ENCODE measurements at places on chromosomes 4 and X.
A peak's percentile ranks its signal among the peaks of the same experiment; 100 is the strongest.

DNA sequence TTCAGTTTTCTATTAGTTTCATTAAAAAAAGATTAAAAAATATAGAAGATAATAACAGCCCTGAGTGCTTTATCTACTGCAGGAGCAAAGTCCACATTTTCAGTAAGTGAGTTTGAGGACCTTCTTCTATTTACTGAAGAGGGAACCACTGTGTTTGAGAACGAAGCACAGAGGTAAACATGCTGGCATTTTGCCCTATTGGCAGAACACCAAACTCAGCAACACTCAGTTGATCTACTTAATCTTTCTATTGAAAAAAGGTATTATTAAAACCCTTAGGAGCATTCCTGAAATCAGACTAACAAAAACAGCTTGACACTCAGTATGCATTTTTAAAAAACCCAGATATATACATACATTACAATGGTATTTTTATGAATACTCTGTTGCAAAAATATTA, 1496.7 kb downstream of the TECRL start:
- DNase-seq: no peak

GRCh38 chrX:118551426-118551825, 55.8 kb downstream of the DOCK11 start:
- DNase-seq: no peak

DNA sequence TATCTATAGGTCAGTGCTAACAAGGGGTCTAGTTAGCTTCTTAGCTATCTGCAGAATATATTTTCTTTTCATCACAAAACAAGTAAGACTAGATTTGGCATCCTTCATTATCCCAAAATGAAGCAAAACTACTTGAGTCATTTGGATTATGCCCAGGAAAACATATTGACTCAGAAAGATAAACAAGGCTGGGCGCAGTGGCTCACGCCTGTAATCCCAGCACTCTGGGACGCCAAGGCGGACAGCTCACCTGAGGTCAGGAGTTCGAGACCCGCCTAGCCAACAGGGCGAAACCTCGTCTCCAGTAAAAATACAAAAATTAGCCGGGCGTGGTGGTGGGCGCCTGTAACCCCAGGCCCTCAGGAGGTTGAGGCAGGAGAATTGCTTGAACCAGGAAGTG, 18.0 kb upstream of the MND1 start:
- DNase-seq: no peak

GRCh38 chrX:21940356-21940829, at the start of gene SMS:
Gene SMS, plus strand, starts transcription at chrX:21940709. Its CDS starts 116 bp downstream, at chrX:21940825.
- peak; percentile 54 for DNase-seq

DNA sequence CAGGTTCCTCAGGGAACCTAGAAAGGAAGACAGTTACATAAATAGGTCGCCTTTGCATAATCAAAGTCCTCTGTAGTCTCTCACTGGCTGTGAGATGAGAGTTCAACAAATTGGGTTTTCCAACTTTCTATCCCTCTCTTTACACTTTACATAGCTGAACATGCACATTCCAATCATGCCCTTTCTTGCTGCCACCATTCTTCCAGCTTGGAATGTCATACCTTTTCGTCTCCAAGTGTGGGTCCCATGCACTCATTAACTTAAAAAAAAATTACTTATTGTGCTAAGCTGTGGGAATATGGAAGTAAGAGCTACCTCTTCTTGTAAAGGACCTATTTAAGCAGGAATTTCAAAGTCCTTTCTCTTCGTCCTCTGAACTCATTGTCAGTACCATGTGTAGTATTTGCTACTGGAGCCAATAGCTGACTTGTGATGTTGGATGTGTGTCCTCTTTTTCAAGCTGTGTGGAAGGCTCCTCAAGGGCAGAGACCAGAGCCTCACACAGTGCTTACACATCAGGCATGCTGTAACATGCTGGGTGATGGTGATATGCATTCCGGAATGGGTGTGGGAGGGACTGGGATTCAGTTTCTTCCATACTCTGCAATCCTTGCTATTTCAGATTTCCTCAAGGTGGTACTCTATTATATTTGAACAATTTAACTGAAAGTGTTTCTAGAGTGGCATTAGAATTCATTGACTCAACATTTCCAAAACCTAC, 7.1 kb downstream of the ENOPH1 start:
- no peak for DNase-seq

GRCh38 chrX:78574306-78574705, 84.8 kb downstream of the RTL3 start:
- DNase-seq: no peak

- no peak for DNase-seq
These were observed 22.1 kb downstream of the SLIT2 start for GRCh38 chr4:20273793-20274192.

- no peak for DNase-seq
These were observed 1.7 kb upstream of the MAGEH1 start for GRCh38 chrX:55450259-55450658.

DNA sequence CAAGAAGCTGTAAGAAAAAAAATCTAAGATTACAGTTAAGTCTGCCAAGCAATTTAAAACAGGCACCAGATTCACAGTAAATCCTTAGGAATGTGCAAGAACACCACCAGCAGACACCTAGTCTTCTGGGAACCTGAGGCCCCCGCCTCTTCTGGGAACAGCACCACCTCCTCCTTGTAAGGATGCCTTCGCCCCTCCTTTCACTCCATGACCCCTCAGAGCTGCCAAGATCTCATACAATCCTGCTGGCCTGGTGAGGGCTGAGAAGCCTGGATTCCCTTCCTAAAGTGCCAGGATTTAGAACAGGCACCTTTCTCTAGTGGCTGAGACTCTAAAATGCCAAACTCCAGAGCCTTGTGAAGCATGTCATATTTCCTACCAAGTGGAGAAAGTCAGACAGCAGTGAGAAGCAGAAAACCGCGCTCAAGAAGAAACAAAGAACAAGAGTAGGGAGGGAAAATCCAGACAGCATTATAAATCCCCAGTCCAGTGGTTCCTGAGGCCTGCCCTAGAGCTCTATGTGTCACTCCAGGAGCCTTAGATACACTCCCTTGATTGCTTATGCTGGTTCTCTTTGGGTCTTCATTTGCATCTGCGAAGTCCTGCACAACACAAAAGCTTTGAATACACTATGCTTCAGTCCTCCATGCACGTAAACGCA, 166.4 kb downstream of the TSPAN5 start:
- DNase-seq: no peak

DNA sequence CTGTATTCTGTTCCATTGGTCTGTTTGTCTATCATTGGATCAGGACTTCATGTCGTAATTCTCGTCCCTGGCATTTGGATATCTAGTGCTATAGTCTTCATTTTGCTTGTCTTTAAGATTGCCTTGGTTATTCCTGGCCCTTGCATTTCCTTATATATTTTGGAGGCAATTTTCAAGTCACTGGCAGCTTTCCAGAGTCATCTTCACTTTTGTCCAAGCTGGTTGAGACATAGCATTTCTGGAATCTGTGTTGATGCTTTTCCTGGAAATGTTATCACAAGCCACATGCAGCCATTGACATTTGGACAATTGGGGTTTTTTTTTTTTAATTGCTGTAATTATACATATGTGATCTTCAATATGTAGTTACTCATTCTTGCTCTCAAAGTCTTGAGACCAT, 45.2 kb upstream of the HGFAC start:
- no peak for DNase-seq

- no peak for DNase-seq
These were observed 86.4 kb downstream of the BMP15 start for GRCh38 chrX:50996930-50997329.

DNA sequence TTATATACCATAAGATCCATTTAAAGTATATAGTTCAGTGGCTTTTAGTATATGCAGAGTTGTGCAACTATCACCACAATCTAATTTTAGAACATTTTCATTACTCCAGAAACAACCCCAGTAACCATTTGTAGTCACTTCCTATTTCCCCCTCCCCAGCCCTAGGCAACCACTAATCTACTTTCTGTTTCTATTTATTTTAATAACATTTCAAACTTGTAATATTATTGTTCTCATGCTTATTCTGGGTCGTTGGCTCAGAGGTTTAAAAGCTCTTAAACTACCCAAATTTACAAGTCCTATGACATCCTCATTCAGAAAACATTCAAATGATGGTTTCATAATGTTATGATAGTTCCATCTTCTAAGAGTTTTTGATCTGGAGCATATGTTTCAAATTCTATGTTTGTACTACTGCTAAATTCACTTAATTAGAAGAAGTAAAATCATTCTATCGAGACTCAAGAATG, 18.4 kb downstream of the XIAP start:
- no peak for DNase-seq

GRCh38 chr4:82889287-82889686, 1.7 kb downstream of the SEC31A start:
- DNase-seq: no peak

GRCh38 chr4:170047771-170048354, 21.7 kb upstream of the MFAP3L start:
- peak; percentile 49 for DNase-seq

GRCh38 chrX:13836575-13836974, 19.7 kb upstream of the GPM6B start:
- DNase-seq: no peak

DNA sequence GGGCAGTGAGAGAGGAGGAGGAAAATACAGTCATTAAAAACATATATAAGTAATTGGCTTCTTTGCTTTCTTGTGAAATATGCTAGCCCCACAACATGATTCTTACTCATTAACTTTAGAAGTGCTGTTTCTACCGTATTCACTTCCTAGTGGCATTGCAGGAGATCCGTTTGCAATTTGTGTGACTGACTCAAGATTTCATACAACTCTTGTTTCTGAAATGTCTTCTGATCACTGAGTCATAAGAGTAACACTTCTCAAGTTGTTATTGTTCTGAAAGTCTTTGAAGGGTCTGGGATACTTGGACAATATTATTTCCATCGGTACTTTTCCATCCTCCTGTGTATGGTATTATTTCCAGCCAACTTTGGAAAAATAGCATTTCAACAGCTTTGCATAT, 310.8 kb downstream of the PACRGL start:
- no peak for DNase-seq

GRCh38 chrX:40107291-40108161, 9.8 kb upstream of the BCOR start:
- no peak for DNase-seq

- DNase-seq: no peak
These were observed 23.2 kb upstream of the AASDH start for GRCh38 chr4:56410247-56411062.

GRCh38 chr4:8323947-8324555, 54.5 kb downstream of the HTRA3 start:
- no peak for DNase-seq

DNA sequence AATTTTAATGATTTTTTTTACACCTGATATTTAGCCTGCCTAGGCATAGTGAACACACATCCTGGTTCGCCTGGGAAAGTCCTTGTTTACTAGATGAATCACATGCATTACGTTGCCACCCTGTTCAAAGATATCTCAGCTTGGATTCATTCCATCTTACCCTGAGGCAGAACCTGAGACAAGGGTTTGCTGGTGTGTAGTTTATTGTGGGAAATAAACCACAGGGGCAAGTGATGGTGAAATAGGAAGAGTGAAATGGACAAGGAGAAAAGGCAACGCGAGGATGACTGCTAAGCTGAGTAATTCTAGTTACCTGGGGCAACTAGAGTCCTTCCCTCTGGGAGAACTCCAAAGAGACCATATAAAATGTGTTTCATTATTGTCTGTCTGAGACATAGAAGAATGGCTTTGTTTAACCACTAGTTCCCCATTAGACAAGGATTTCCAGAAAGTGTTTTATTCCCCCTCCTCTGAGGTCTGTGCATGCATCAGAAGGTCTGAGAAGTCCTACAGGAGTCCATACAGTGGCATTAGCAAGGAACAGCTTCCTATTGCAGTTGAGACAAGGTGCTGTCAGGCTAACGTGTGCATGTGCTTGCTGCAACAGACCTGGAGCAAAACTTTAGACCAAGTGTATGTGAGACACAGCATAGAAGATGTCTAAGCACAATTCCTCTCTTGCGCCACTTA, 797.3 kb upstream of the FRG1 start:
- no peak for DNase-seq

DNA sequence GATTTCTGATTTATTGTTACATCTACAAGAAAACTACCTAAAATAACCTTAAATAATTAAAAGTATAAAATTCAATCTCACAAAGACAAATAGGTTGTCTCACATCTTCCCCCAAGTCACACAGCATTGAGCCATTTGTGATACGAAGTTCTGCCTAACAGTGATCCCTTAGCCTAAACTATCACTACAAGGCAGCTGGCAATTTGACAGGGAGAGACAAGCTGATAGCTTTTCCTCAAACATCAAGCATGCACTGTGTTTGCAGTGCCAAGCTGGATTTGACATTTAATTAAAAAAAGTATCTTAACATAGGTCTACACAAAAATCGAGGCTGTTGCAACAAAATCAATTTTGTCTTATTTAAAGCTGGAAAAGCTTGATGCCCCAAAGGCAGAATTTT, 464.7 kb upstream of the TRAM1L1 start:
- DNase-seq: no peak

DNA sequence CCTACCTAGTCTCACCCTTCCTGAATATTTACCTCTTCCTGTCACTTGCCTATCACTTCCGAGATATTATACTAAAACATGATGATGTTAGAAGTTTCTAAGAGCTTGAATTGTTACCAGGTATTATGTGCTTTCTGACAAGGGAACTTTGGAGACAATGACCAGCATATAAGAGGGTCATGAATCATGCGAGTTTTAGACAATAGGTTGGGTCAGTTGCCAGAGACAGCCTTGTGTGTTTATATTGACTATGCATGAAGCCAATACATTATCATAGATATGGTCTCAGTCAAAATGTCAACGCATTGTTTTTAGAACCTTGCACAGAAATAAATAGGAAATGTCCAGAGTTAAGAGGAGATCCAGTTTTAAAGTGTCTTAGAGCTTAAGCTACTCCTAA, 116.8 kb downstream of the KLHL4 start:
- no peak for DNase-seq

GRCh38 chr4:7062816-7063215, 5.0 kb downstream of the GRPEL1 start:
- no peak for DNase-seq

DNA sequence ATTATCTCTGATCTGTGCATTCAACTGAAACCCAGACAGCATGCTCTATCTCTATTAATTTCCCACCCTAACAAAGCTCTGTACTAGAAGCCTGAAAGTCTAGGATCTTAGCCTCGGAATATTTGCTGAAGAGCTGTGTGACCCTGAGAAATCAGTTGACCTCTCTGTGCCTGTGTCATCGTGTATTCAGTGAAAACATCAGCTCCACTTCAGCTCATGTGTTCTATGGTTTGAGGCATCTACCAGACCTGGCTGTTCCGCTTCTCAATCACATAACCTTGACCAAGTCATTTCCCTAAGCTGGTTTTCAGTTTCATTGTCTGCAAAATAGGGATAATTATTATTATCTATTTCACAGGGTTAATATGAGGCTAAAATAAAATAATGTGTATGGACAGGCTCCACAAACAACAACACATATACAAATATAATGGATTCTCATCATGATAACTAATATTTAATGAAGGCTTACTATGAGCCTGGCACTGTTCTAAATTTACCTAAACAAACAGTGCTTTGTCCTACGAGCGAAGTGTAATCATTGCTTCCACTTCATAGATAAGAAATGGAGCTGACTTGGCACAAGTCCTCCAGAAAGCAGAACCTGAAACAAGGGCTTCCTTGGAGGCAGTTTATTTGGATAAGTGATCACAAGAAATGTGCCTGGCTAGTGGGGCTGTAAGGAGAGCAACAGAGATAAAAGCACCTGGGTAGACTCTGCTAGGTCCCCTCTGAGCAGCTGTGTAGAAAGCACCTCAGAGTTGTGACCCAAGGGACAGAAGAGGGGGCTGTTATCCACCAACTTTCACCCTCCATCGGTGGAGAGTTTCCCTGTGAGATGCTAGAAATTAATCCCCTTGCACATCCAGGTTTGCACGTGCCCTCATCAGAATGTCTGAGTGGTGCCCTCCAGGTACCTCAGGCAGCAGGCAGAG, 356.9 kb downstream of the RAB28 start:
- DNase-seq: peak; percentile 48

GRCh38 chr4:79476196-79476595, 68.2 kb upstream of the GK2 start:
- DNase-seq: no peak

Data from NCI-H526 treated with DMSO at 0.1 percent for 48 hours (cell line).